ENCODE measurements at places on chromosomes 7 and 10. TPM values are rescaled to one million over a fixed set of nuclear protein-coding genes. Genes with fewer than 3 reads are reported as not detected.

GFRA1 gene
- 32.3 TPM for polyA plus RNA-seq

ADCYAP1R1 gene
- 0.89 TPM for polyA plus RNA-seq

CYP2C19 gene
- not detected for polyA plus RNA-seq

SYNPO2L gene
- polyA plus RNA-seq = 0.46 TPM

SDHAF3 gene
- 52.5 TPM for polyA plus RNA-seq

GLI3 gene
- polyA plus RNA-seq = 14.5 TPM

FBXO24 gene
- 1.3 TPM for polyA plus RNA-seq

NYAP1 gene
- polyA plus RNA-seq = 1.3 TPM

SLC16A12 gene
- polyA plus RNA-seq = 33.0 TPM

MLXIPL gene
- 3.4 TPM for polyA plus RNA-seq

FKBP6 gene
- polyA plus RNA-seq = 0.26 TPM

CYP3A4 gene
- polyA plus RNA-seq = 0.22 TPM

PLPP4 gene
- polyA plus RNA-seq = 6.2 TPM

MRLN gene
- not detected for polyA plus RNA-seq

PTF1A gene
- not detected for polyA plus RNA-seq

ACBD7 gene
- 7.1 TPM for polyA plus RNA-seq

HOGA1 gene
- polyA plus RNA-seq = 47.1 TPM

GIMAP2 gene
- 10.1 TPM for polyA plus RNA-seq

TMEM196 gene
- not detected for polyA plus RNA-seq

PRLHR gene
- not detected for polyA plus RNA-seq

UPK3BL2 gene
- polyA plus RNA-seq = 5.0 TPM

PLXNA4 gene
- polyA plus RNA-seq = 14.5 TPM

ADRB1 gene
- polyA plus RNA-seq = 0.07 TPM

CFAP69 gene
- 16.7 TPM for polyA plus RNA-seq

RNLS gene
- 17.6 TPM for polyA plus RNA-seq

NEUROG3 gene
- not detected for polyA plus RNA-seq

CYP3A7 gene
- 1.1 TPM for polyA plus RNA-seq

CUZD1 gene
- 1.6 TPM for polyA plus RNA-seq

OR2A5 gene
- polyA plus RNA-seq = not detected

VWA2 gene
- polyA plus RNA-seq = 1.6 TPM

PON1 gene
- polyA plus RNA-seq = 1.2 TPM

IMMP2L gene
- 45.7 TPM for polyA plus RNA-seq

EBLN1 gene
- not detected for polyA plus RNA-seq

MMD2 gene
- not detected for polyA plus RNA-seq

STOX1 gene
- polyA plus RNA-seq = 13.4 TPM

ZMYND11 gene
- polyA plus RNA-seq = 105 TPM
